ENCODE measurements at places on chromosomes 7 and 10.

DNA sequence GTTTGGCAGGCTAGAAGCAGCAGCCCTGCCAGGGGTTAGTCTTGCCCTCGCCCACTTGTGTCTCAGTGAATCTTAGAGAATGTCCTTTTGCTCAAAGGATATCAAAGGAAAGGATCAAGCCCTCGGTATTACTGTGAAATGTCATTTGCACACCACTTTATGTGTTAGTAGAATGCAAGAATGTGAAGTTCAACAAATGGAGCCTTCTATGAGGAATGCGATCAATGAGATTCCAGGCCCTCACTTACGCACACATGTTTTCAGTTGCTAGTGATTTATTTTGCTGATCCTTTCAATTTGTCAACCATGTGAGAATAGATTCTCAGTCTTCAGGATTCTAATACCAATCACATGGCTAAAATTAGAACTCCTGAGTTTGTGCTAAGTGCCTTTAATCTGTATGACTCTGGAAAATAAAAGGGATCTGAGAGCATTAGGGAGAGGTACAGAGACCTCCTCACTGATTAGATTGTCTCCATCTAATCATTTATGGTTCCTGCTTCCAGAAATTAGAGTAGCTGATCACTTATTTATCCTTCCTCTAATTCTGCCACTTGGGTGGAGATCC, 123.0 kb upstream of the SP4 start:
- no peak for DNase-seq

DNA sequence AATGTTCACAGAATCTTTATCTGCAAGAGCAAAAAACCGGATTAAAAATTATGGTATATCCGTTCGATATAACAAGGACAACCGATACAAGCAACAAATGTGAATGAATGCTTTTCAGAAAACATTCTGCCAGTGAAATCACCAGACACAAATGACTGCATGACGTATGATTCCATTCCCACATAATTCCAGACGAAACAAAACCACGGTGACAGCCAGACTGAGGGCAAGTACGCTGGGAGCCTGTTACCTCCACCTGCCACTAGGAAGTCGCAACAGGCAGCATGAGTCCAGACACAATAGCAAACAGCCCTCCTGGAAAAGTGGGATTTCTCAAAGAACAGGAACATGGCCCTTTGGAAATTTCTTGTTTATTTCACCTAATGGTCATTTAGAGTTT, 41.7 kb downstream of the MAD1L1 start:
- DNase-seq, result no peak

GRCh38 chr10:86644794-86645445, 9.4 kb upstream of the OPN4 start:
- no peak for DNase-seq

DNA sequence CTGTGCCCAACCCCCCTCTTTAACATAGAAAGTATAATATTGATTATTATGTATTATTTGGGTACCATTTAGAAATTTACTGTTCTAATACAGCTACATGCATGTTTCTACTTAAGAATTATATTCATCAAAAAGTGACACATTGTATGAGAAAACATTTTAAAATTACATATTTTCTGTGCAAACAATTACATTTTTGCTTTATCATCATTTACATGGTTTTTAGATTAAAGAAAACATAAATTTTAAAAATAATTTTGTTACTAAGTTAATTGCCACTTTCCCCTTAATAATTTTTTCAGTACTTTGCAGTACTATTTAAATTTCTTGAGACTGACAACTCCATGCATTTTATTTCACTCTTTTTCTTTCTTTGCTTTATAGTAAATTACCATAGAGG, 95.3 kb upstream of the GATAD1 start:
- DNase-seq, result no peak

DNA sequence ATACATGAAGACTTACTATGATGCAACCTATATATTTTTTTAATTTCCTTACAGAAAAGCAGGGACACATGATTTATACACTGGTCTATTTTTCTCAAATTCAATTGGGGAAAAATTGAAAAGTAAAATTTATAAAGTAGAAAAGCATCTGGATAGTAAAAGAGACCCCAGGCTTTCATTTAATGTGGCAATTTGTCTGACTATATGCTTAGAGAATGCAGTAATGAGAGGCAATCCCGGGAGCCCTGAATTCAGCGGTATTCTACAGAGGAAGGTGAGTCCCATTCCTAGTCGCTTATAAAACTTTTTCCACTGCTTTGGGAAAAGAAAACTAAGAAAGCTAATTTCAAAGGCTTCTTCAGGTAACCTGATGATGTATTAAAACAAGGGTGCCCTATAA, 167.1 kb downstream of the SEMA3D start:
- DNase-seq, result no peak

- DNase-seq, result no peak
These were observed 31.5 kb downstream of the SLC18A2 start for GRCh38 chr10:117272195-117273076.

GRCh38 chr7:123122916-123123315, 76.9 kb downstream of the SLC13A1 start:
- no peak for DNase-seq

DNA sequence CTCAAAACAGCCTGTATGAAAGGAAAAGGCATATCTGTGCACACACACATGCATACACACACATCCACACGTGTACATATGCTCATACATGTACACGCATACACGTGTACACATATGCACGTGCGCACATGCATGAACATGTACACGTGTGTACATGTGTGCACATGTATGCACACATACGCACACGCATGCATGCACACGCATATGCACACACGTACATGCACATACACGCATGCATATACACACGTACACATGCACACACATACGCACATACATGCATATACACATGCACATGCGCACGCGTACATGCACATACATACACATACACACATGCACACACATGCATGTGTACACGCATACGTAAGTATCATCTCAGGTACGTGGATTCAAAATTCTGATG, 19.4 kb downstream of the DIP2C start:
- DNase-seq, result no peak

DNA sequence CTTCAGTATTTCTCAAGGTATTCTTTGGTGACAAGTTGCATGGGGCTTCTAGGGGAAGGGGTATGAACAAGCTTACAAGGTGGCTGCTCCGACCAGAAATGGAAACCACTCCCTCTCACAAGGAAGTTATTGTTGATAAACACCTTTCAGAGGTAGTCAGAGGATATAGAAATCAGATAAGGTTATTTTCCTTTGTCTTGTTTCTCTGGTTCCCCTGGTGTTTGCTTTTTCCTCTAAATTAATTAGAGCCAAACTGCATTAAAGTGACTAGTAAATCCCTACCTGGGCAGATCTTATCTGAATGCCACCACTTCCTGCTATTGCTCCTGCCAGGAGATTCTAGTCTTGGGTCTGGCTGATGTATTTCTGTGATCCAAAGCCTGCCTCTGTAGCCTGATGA, 725.4 kb downstream of the INHBA start:
- DNase-seq, result no peak

DNA sequence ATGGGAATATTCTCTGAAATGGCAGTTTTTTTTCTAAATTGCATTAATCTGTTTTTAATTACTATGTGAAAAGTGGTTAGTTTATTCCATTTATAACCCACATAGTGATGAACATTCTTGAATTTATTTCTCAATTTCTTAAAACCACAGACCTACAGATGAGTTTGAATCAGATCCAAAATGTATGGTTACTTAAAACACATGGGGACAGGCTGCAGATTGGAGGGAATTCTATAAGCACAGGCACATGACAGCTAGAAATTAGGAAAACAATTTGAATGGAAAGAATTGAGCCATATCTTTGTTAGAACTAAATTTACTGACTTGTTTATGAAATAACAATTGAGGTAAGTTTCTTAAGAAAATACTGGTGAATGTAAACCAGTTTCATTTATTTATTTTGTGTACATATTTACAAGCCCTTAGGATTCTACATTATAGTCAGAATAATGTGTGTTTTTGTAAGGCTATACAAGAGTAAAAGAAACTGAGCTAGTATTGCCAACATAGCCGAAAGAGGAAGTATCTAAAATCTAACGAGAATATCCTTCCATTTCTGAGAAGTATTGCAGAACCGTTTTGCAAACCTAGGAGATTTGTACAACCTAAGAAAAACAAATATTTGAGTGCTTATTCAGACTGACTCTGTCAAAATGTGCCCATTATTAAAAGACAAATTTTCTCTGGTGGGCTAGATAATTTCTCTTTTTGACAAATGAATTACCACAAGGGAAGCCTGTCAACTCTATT, 434.3 kb upstream of the SEMA3D start:
- DNase-seq, result no peak

GRCh38 chr7:103937680-103938079, 51.8 kb downstream of the RELN start:
- no peak for DNase-seq

DNA sequence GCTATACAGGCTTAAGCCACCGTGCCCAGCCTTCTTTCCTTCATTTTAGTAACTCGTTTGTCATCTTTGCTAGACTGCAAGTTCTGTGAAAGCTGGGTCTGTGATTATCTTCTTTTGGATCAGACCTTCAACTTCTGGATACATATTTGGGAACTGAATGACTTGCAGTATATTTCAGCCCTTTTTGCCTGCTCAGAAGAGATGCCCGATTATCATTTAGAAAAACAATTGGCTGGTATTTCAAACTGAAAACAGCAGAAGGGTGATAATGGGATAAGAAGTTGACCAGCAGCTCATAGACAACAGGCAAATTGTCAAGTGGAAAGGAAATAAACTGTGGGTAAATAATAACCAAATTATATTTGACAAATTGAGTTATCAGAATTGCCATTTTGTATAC, 14.6 kb downstream of the RSBN1L start:
- DNase-seq, result no peak

GRCh38 chr7:93799750-93800357, 90.7 kb downstream of the TFPI2 start:
- DNase-seq, result no peak

DNA sequence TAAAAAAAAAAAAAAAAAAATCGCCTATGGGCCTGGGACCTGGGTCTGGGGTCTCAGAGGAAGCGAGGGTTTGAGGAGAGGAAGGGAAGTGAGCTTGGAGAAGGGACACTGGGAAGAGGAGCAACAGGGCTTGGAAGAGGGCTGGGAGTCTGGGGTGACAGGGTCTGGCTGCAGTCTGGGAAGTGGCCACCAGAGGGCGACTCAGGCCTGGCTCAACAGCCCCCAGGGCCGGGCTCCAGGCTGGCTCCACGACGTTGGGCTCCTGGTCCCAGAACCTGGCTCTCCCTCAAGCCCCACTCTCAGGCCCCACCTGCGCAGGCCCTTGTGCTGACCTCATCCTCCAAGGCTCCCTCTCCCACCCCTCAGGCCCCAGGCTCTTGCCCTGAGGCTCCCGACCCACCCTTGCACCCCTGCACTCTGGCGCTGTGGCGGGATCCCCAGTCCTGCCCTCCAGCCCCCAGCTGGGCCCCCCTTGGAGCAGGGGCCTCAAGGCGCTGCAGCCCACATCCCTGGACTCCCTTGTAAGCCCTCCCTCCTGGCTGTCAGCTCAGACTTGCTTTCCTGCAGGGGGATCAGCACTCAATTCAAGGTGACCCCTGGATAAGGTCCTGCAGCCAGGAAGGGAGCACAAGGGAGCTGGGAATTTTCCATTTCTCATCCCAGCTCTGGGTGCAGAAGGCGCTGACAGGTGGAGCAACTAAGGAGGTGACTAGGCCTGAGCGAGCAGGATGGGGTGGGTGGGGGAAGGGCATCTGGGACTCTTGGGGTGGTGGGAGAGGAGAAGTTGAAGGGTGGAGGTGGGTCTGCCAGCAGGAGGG, 5.4 kb upstream of the SPACDR start:
- peak; percentile 69 for DNase-seq

DNA sequence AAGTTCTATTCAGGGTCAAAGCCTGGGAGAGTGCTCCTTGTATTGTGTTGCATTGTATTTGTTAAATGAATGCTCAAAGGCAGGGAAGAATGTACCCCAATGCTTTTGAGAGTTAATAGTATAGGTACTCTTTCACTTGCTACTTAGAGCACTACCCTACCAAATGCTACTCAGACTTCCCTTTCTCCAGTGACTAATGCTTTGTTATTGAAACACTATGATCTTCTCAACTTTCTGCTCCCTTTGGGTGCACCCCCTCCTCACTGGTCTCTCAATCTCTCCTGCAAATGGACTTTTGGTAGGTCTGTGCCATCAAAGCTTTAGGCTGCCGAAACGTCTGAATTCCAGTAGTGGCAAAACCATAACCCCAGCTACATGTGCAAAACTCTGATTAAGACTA, 177.7 kb upstream of the AHR start:
- no peak for DNase-seq

GRCh38 chr7:158102897-158103296, 484.7 kb downstream of the PTPRN2 start:
- no peak for DNase-seq

DNA sequence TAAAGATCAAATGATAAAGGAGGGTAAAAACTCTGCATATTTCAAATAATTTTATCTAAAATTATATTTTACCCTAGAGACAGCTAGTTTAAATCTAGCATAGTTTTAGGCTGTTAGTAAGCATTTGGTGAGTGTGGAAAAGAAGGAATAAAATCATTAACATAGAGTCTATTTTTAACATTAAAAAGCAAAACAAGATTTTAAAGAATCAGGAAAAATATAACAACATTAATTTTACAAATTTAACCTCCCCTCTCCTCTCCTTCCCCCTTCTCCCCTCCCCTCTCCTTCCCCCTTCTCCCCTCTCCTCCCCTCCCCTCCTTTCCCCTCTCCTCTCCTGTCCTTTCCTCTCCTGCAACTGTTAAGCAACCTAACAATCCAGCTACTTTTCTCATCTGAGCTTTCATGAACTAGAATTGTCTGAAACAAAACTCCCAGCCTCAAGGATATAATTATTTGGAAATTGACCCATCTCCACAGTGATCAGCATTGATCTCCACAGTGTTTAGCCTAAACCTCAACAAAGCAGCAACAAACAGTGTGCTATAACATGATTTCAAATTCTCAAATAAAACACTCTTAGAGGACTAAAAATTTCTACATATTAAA, 293.2 kb downstream of the PPP1R3A start:
- no peak for DNase-seq

DNA sequence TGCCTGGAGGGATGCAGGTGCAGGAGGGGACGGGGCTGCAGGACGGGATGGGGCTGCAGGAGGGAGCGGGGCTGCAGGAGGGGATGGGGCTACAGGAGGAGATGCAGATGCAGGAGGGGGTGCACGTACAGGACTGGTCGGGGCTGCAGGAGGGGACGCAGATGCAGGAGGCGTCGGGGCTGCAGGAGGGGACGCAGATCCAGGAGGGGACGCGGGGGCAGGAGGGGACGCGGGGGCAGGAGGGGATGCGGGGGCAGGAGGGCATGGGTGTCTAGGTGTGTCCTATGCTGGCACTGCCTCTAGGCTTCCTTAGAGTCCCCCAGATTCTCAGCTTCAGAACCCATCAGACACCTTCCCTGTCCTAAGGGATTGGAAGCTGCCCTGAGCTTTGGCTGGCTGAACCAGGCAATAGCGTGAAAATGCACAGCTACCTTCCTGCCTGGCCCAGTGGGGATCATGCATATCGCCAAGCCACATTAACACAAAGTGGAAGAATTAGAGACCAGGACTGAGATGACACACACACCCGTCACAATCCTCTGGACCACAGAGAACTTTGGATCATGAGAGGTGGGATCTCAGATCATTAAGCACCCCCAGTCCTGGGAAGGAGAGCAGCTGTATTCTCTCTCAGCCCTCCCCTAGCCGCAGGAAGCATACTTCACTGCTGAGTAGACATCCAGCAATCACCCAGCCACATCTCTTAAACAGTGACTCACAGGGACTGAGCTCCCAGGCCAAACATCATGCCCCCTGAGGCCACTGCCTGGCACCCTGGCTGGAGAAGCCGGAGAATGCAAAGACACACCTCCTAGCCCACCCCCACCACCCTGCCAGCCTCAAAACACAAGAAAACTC, 67.3 kb downstream of the VWA2 start:
- DNase-seq, result no peak

All from central memory CD4-positive, alpha-beta T cell (primary cell).